ENCODE measurements at places on chromosomes 16 and 17.

GRCh38 chr17:4948166-4948930, at the start of gene PFN1:
TSS of gene PFN1 (minus strand) at chr17:4948530. CDS start at chr17:4948394, 136 bp downstream.
- no peak for DNase-seq

DNA sequence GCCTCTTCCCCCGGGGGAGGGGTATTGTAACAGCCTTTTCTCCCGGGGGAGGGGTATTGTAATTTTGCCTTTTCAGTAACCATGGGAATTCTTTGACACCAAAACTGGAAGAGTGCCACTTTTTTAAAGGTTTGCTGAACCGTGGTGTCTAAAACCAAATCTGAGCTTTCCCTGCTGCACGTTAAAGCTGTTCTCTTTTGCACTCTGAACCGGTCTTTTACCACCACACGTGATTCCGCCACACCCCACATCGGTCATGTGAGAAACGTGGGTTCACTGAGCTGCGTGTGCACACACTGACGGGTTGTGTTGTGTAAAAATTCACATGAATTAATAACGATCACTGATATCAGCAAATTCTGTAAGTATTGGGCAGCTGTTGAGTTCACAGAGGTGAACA, 9.2 kb upstream of the ACSF3 start:
- DNase-seq: no peak

- DNase-seq: peak; percentile 78
These were observed 1.1 kb upstream of the WBP2 start for GRCh38 chr17:75856062-75856756.

DNA sequence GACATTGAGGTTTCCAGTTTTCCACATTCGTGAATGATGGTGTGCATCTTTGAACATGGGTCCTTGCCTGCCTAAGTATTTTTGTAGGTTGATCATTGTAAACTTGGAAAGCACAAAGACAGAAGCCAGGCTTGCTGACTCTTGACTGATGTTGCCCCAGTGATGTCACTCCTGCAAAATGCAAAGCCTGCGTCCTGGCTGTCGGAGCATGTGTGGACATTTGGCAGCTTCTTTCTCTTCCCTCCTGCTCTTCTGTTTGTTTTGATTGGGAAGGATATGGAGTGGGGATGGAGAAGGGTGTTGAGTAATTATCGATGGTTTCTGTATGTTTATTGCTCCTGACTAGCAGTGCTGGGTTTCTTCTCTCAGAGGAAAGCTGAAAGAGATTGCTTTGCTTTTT, 3.2 kb downstream of the NDE1 start:
- no peak for DNase-seq

GRCh38 chr17:609232-609810, 105.3 kb downstream of the VPS53 start:
- DNase-seq: no peak

DNA sequence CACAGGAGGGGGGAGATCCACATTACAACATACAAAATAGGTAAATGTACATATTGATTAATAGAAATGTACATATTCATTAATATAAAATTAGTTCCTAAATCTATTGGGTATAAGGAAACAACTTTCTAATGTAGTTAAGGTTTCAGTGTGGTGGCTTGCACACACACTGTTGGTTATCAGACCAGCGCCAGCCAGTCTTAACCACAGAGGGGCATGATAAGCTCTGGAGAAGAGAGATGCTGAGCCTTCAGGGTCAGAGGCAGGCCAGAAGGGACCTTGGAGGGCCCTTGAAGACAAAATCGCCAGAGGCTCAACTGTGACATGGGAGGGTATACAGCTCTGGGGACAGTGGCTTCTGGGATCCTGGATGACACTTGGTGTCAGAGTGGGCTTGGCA, 10.9 kb upstream of the ZFP90 start:
- DNase-seq: no peak

DNA sequence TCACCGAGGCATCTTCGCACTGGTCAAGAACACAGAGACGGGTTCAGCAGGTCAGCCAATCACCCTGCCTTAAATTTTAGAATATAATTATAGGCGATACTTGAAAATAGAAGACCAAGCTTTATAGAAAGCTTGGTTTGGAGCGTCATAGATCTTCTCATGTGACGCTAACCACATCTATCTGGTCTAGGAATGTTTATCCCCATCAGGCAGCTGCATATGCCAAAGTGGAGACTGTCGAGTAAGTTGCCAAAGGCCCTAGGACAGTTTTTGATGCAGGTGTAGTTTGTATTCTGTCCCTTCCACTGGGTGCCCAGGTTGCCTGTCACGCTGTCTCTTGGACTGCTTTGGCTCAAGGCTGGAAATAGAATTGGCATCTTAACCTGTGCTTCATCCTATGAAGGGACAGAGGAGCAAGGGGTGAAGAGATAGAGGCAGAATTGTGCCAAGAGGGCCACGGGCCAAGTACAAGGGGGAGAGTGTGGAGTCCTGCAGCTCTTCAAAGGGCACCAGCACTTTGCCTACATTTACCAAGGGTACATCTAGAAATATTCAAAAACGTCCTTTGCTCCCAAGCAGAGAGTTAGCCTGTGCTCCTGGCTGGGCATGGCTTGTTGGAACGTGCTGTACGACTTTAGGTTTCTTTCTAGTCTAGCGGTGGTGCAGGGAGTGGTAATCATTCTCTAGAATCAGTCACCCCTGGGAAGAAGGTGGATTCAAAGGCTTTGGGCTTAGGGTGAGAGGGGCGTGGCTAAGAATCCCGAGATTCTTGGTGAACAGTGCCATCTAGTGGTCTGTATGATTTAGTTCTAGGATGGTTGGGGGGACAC, 5.3 kb upstream of the WIPI1 start:
- DNase-seq: peak; percentile 43

All from NCI-H524 treated with DMSO at 0.1 percent for 48 hours (cell line).